ENCODE measurements at places on chromosomes 1 and 21.

GRCh38 chr1:97608272-97608671 is 312.6 kb downstream of the DPYD start:
- no peak for DNase-seq

- no peak for DNase-seq
Observed at GRCh38 chr21:27023186-27023585, 56.3 kb upstream of the ADAMTS5 start.

DNA sequence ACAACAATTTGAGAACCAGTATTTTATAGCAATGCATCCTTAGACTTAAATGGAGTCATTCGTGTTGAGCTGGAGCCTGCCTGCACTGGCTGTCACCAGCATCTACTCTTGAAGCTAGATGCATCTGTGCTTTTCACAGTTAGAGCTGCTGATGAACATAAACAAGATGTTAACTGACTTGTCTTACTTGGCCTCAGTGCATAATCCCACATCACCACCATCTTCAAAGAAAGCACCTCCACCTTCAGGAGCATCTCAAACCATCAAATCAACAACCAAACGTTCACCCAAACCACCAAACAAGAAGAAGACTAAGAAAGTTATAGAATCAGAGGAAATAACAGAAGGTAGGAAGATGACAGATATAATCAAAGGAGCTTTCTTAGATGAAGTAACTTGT is 71.1 kb downstream of the TPR start:
- DNase-seq: no peak

GRCh38 chr21:39132248-39132647 is 51.0 kb downstream of the PSMG1 start:
- no peak for DNase-seq

DNA sequence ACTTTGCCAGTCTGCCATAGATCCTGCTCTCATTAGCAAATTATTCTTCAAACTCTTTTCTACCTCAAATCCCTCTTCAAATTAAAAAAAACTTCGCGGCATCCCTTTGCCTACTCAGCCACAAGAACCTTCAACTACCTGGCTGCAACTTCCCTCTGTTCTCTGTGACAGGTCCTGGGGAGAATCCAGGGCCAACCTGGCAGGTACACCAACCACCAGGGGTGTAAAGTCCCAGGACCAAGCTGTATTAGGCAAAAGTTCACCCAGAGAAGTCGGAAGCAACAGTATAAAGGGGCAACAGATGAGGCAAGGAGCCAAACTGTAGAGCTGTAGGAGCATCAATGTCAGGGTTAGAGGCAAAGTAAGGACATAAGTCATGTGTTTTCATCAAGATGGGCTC is 18.3 kb upstream of the ITLN2 start:
- DNase-seq: no peak

- DNase-seq: peak; percentile 37
Observed at GRCh38 chr1:23478896-23479665, 4.9 kb downstream of the ASAP3 start.

GRCh38 chr1:161139766-161140165 is 7.3 kb upstream of the DEDD start:
- no peak for DNase-seq

GRCh38 chr1:223792046-223792445 is 53.7 kb downstream of the TP53BP2 start:
- no peak for DNase-seq

DNA sequence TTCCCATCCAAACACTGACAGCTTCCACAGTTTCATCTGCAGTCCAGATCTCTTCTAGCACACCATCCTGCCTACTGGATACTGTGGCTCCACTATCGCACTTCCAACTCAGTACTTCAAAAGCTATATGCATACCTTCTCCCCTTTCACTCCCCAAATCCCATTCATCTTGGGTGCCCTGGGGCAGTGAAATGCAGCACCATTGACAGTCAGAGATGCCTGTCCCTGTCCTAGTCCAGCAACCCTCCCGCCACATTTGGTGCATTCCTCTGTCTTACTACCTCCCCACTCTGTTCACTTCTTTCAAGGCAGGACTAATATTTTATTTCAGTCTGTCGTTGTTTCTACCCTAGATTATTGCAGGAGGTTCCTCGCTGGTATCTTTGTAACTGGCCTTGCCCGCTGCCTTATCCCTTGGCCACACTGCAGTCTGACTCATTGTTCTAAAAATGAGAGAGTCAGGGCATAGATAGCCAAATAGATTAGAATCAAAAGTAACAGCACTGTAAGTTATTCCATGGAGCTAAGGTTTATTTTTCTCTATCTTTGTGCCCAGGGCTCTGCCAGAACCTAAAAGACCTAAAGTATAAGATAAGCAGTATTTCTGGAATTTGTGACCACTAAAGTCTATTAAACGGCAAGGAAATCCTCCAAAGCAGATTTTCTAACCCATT is 96.7 kb downstream of the ESRRG start:
- no peak for DNase-seq

DNA sequence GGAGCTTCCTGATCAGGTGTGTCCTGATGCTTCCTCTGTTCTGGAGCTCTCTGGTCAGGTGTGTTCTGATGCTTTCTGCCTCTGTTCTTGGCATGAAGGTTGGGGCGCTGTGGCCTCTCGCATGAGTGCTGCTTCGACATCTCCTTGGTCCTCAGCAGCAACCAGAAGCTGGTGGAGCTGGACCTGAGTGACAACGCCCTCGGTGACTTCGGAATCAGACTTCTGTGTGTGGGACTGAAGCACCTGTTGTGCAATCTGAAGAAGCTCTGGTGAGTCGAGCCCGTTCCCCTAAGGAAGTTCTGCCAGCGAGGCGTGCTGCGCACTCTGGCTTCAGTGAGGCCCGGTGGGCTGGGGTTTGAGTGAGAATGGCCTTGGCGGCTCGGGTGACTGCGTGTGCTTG is 18.0 kb downstream of the NLRP3 start:
- DNase-seq: no peak

DNA sequence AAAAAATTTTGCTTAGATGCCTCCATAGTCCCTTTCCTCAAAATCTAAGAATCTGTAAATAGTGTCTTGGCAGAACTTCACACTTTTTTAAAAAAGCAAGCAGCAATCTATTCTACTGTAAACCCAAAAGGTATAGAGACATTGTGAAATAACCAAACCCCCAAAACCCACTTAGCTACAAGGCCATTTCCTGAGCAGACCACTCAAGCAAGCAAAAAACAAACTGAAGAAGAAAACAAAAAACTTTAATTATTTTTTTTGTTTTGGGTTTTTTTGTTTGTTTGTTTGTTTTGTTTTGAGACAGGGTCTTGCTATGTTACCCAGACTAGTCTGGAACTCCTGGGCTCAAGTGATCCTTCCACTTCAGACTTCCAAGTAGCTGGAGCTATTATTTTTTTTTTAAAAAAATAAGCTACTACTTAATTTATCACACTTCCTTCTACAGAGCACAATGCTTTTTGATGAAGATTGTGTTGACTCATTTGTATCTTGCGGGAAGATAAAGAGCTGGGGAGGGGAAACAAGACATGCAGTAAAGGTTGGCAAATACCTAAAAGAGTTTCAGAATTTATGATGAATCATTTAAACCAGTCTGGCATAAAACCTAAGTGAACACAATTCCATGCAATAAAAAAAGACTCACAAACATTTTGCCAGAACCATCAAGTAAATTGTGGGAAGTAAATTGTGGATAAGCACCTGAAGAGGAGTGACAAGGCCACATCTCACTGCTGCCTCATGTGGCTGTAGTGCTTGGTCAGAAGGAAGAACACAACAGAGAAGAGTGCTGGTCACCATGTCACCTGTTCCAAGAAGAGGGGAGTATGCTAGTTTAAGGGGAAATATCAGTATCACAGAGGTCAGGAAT is 2.7 kb upstream of the PTPN22 start:
- DNase-seq: no peak

DNA sequence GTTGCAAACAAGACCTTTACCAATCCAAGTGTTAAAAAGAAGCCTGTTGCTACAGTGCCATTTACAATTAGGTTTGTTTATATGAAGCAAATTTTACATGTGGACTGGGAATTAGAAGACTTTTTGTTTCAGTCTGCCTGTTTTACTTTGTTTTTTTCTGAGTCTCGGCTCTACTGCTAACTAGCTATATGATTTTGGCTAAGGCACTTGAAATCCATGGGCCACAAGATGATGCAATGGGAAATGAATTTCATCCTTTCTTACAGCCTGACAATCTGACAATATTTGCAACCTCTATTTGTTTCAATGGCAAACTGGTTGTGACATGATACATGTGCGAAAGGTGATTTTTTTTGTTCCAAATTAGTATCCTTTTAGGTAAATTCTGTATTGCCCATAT is 3.7 kb upstream of the PEX11B start:
- DNase-seq: no peak

GRCh38 chr21:15134701-15135470 is 70.1 kb upstream of the NRIP1 start:
- no peak for DNase-seq

GRCh38 chr1:97759078-97759477 is 161.8 kb downstream of the DPYD start:
- no peak for DNase-seq

DNA sequence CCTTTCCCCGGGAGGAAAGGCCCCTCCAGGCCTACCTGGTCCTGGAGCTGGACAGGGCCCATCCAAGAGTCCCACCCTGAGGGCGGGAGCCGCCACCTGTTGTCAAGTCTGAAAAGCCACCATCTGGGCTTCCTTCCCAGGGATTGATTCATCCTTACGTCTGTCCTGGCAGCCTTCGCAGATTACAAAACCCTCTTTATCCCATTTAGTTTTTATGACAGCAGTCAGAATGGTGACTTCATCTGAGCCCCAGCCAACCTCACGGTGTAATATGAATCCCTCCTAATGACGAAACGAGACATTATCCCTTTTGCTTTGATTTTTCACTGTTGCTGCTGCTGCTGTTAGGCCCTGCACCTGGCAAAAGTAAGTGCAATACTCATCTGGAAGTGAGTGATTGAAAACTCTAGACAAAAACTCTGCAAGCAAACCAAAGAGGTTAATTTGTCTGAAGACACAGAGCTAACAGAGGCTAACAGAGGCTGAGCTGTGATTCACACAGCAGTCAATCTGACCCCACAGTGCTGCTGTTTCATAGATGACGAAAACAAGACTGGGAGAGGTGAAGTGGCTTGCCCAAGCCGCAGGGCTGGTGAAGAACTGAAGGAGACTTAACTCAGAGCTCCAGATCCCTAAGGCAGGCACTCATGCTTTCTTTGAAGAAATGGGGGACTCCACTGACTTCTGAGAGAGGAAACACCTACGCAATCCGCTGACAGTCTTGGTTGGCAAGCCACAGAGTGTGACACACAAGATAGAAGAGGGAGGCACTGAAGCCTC is 30.0 kb upstream of the S100A7 start:
- no peak for DNase-seq

- no peak for DNase-seq
Observed at GRCh38 chr21:45894450-45894825, 87.1 kb upstream of the COL6A1 start.

Measured in right kidney (tissue), 9 donors.